ENCODE measurements at places on chromosomes 3 and 15. TPM values are rescaled to one million over a fixed set of nuclear protein-coding genes. Genes with fewer than 3 reads are reported as not detected.

DNA sequence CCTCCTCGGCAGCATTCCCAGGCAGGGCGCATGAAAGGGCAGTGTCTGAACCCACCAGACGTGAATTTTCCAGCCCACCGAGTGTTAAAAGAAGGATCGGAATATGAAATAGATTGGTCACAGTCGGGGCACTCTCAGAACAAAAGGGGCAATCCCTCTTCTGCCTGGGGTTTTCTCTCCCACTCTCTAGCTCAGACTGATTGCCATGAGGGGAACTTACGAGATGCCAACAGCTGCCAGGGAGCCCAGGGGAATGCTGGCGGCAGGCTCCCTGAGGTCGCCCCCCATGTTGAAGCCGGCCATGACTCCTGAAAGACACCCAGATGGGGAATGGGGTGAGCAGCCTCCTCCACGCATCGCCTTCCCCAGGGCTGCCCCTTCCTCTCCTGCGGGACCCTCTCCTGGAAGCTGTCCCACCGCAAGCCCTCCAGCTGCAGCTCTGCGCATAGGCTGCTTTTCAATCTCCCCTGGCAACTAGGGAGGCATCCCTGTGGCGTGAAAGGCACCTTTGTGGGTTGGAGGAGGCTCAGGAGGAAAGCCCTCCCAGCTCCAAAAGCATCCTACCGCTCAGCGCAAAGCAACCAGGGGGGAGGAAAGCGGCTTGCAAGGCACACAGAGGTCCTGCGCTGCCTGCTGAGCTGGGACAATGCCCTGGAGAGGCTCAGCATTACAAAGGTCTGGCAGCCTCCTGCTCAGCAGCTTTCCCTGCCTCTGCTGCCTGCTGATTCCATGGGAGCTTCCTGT, 64.8 kb upstream of the HEG1 start:
- no peak for DNase-seq

DNA sequence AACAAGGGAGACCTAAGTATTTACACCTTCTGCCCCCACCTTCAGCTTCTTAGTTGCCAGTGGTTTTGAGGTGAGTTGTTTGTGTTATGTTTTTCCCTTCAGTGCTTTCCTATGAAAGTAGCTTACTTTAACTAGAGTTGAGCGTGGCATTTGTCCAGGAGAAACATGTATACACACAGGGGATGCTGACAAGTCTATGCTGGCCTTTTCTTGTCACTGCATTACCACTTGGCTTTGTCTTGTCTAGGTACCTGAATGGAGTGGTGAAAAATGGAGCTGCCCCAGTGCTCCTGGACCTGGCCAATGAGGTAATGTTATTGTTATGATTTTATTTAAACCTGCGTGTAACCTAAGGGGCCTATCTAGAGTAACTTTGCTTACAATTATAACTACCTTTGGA, 74.4 kb downstream of the CDIN1 start:
- no peak for DNase-seq

DNA sequence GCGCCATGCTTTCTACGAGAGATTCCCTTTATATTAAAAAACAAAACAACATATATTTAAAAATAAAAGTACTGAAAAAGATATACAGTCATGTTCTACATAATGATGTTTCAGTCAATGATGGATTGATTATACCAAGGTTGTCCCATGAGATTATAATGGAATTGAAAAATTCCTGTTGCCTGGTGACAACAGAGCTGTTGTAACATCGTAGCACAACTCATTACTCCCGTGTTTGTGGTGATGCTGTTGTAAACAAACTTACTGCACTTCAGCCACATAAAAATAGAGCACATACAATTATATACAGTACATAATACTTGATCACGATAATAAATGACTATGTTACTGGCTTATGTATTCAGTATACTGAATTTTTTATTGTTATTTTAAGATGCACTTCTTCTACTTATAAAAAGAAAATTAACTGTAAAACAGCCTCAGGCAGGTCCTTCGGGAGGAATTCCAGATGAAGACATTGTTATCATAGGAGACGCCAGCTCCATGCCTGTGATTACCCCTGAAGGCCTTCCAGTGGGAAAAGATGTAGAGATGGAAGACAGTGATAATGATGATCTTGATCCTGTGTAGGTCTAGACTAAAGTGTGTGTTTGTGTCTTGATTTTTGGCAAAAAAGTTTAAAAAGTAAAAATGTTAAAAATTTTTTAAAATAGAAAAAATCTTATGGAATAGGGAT, 11.7 kb downstream of the CCR1 start:
- no peak for DNase-seq

GRCh38 chr3:16589867-16590624, 15.2 kb downstream of the DAZL start:
- DNase-seq = no peak

- DNase-seq = peak; percentile 32
These were observed 12.4 kb downstream of the ISG20 start for GRCh38 chr15:88651136-88651732.

- DNase-seq = no peak
These were observed 875.6 kb upstream of the ROBO1 start for GRCh38 chr3:80643421-80643820.

The ULK4 gene
- total RNA-seq = 18.6 TPM

The CD47 gene
- total RNA-seq = 61.4 TPM

Measured in sigmoid colon (tissue), 7 donors.